Breast epithelium (tissue), 4 donors: ENCODE measurements at places on chromosomes 2 and 18.

GRCh38 chr2:227123697-227124096, 40.3 kb downstream of the COL4A4 start:
- no peaks in the 10 kb centered on the region for H3K4me1 ChIP-seq
- H3K4me3 ChIP-seq: no peak overlapping the region
- no peak for DNase-seq
- H3K36me3 ChIP-seq: no peaks in the 10 kb centered on the region

DNA sequence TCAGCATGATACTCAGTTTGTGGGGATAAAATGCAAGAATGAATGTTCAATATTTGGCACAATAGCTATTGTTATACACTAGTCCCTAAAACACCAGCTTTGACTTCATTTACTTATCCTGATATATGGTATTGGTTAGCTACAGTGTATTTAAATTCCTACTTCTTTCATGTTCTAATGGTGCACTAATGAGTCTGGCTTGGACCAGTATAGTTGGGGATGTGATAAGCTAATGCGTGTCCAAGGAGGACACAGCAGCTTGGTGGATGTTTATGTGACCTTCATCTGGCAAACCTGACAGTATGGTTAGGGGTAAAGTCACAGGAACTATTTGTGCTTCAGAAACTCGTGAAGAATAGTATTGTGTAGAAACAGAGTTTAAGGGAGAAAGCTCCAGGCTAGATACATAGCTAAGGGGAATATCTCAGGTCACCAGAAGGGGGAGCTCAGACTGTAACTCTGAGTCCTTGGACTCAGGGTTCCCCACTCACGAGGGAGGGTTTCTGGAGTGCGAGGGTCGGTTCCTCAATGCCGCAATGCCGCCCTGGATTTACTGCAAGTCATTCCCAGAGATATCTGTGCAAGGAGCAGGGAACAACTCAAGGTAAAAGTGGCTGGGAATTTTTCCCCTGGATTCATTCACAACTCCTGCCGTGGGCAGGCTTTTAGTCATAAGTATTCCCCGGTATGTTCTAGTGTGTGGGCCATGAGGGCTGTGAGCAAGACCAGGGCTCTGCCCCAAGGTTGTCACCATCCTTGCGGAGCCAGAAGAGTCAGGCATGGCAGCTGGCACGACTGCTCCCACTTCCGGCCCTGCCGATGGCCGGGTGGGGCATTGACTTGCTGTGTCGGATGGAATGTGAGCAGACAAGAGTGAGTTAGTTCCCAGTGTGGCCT, 14.5 kb downstream of the IL1R2 start:
- no peaks in the 10 kb centered on the region for H3K36me3 ChIP-seq
- H3K4me3 ChIP-seq: no peak overlapping the region

DNA sequence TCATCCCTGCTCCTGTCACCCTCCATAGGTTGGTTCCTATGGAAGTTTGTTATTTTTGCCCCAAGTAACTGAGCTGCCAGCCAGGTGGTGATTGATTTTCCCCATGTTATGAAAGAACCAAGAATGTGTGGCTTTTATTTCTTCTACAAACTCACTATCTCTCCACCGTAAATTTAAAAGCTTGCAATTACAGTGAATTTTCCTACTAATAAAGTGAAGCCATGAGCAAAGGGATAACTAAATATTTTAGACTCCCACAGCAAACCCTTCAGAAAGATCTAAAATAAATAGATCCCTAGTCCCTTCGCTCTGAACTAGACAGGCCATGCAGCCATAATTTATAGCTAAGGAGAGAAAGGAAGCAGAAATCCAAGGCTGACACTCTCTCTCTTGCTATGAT, 6.2 kb upstream of the KIAA2012 start:
- DNase-seq: no peak
- no peaks in the 10 kb centered on the region for H3K4me1 ChIP-seq
- no peak overlapping the region for H3K27ac ChIP-seq
- no peak overlapping the region for H3K4me3 ChIP-seq
- no peaks in the 10 kb centered on the region for H3K27me3 ChIP-seq

DNA sequence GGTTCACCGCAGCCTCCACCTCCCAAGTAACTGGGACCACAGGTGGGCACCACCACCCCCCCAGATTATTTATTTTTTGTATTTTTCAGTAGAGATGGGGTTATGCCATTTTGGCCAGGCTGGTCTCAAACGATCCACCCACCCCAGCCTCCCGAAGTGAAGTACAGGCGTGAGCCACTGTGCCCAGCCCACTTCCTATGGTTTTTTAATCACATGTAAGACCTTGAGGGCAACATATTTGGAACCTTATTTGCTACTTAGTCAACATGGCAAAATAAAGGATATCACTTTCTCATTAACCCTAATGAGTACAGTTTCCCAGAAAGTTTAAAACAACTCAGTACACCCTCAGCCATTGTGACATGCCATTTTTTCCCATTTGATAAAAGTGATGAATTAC, 64.7 kb downstream of the EIF5B start:
- no peaks in the 10 kb centered on the region for H3K27me3 ChIP-seq
- H3K4me1 ChIP-seq: no peaks in the 10 kb centered on the region

DNA sequence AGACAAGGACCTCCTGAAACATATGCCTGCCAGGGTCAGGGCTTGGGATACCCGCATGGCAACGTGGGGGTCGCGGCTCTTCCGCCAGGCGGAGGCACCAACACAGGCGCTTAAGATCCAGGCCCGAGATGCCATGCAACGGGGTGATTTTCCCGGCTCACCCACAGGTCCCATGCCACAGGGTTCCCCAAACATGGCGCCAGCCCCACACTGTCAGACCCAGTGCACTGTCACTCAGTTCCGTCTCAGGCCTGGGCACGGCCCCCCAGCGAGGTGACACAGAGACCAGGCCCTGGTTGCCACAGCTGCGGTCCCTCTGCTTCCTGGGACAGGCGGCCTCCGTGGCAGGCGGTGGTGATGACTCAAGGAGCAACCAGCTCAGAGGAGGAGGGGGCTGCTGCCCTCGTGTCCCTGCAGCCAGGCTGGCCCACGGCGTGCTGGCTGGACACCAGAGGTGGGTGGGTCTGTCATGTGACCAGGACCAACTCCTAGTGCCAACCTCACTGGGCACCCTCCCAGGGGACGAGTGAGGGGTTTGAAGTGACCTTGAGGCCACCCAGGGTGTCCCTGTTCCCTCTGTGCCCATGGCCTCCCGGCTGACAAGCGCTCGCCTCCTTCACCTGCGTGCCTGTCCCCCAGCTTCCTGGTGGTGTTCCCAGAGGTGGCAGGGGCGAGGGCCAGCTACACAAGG, 4.9 kb downstream of the PDCD1 start:
- no peaks in the 10 kb centered on the region for H3K36me3 ChIP-seq
- H3K4me1 ChIP-seq: no peaks in the 10 kb centered on the region
- DNase-seq: peak; percentile 48
- H3K4me3 ChIP-seq: no peak overlapping the region
- no peak overlapping the region for H3K27ac ChIP-seq
